ENCODE measurements at places on chromosomes 7 and 10.
A peak's percentile ranks its signal among the peaks of the same experiment; 100 is the strongest.

GRCh38 chr10:63204667-63205391 is 71.7 kb downstream of the NRBF2 start:
- no peak for DNase-seq

- no peak for DNase-seq
These were observed 134.8 kb downstream of the INHBA start for GRCh38 chr7:41568135-41568534.

GRCh38 chr7:140873434-140873833 is 51.3 kb downstream of the BRAF start:
- DNase-seq, result no peak

GRCh38 chr7:85516675-85517074 is 329.8 kb upstream of the SEMA3D start:
- no peak for DNase-seq

GRCh38 chr10:133336577-133337369 is at the start of gene CALY:
Gene CALY, minus strand, starts transcription at chr10:133336896. Its CDS starts 7,907 bp downstream, at chr10:133328989.
- DNase-seq, result peak; percentile 80

DNA sequence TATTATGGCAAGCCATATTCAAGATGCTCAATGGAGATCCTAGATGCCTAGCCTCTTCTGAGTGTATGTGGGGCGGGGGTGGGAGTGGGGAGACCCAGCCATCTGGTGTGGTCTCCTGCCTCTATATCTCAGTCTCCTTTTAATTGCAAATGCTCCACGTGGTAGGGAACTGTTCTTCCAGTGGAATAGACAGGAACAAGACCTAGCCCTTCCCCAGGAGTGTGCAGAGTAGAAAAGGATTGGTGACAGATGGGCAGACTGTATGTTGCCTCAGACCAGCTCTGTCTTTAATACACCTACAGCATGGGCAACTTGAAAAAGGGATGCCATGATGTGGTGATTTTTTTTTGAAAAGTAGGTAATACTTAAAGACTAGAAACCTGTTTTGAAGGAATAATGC is 12.6 kb downstream of the CYP3A5 start:
- no peak for DNase-seq

- no peak for DNase-seq
These were observed 10.2 kb downstream of the LMTK2 start for GRCh38 chr7:98116656-98117461.

DNA sequence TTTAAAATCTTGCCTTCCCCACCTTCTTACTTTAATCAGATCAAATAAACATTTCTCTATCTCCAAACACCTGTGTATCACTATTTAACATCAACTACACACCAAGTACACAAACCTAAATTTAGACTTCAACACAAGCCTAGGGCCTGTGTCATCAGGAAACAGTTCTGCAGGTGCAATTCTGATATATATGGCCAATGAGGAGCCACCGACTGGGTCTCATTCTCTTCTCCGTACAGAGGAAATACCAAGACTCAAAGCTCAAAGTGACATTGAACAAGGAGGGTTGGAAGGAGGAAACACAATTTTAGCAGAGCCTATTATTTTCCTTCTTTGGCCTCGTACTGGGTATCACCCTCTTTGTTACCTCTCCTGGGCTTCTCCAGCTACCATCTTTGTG is 152.6 kb upstream of the PRR15 start:
- no peak for DNase-seq

GRCh38 chr7:86908948-86909347 is 150.5 kb downstream of the ELAPOR2 start:
- no peak for DNase-seq

DNA sequence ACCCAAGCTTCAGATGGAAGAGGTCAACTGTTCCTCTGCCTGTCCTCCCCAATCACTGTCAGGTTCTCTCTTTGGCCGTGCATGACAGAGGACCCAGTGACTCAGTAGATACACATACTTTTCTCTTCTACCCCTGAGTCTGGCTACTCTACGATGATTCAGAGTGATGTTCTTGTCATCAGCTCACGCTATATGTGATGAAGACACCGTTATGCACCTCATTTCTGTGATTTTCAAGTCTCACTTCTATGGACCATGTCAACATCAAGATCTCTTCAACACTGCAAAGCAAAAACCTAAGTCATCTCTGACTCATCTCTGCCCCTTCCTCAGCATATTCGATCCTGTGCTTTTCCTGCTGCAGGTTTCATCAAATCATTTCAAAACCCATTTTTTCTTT is 76.6 kb upstream of the DGKI start:
- DNase-seq, result no peak

DNA sequence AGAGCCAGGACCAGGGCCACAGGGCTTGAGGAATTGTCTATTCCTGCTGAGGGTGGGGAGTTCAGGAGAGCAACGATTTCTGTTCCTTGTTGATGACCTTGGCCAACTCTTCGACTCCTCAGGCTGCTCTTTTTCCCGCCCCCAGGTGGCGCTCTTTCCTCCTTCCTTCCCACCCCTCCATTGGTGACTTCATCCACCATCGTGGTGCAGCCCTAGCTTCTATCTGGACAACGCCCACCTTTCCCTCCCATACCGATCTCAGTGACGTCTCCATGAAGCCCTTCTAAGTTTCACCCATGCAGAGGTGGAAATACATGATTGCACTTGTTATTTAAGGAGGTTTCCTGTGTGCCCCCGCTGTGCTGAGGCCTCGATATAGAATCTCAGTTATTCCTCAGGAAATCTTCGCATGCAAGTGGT is 22.1 kb upstream of the CARD11 start:
- DNase-seq, result peak; percentile 83

GRCh38 chr7:1238450-1238882 is 5.8 kb downstream of the UNCX start:
- no peak for DNase-seq

- no peak for DNase-seq
These were observed 114.9 kb upstream of the PTN start for GRCh38 chr7:137458399-137458798.

DNA sequence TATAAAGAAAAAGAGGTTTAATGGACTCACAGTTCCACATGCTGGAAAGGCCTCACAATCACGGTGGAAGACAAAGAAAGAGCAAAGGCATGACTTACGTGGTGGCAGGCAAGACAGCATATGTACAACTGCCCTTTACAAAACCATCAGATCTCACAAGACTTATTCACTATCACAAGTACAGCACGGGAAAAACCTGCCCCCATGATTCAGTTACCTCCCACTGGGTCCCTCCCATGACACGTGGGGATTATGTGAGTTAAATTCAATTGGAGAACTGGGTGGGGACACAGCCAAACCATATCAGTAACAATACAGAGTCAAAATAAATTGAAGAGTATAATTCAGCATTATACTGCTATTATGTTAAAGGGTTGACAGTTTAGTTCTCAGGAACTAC is 37.8 kb downstream of the RNLS start:
- DNase-seq, result no peak

DNA sequence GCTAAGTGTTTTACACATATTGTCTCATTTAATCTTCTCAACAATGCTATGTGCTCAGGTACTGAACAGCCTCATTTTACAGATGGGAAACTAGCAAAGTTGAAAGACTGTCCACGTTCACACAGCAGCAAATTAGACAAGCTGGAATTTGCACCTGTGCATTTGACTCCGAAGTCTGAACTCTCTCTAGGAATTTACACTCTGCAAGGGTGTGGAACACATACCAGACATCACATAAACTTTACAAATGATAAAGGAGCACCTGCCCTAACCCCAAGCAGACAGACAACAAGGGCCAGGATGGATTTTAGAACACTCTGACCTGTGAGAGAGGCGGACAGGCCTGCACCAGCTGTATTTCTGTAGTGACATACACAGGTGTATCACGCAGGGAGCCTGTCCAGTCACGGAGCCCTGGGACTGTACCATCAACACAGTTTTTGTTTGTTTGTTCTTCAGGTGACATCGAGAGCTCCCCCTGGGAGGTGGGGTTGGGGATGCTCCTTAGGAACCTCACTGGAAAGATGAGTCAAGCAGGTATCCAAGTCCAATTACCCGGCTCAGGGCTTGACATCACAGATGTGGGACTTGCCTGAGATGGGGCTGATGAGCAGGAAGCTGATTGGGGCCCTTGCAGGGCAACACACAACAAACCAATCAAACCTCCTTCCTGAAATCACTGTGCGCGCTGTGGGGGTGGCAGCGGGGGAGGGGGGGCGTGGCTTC is 31.0 kb downstream of the MKI67 start:
- peak; percentile 59 for DNase-seq

- peak; percentile 75 for DNase-seq
These were observed 1.3 kb downstream of the HOXA7 start for GRCh38 chr7:27154901-27155815.

DNA sequence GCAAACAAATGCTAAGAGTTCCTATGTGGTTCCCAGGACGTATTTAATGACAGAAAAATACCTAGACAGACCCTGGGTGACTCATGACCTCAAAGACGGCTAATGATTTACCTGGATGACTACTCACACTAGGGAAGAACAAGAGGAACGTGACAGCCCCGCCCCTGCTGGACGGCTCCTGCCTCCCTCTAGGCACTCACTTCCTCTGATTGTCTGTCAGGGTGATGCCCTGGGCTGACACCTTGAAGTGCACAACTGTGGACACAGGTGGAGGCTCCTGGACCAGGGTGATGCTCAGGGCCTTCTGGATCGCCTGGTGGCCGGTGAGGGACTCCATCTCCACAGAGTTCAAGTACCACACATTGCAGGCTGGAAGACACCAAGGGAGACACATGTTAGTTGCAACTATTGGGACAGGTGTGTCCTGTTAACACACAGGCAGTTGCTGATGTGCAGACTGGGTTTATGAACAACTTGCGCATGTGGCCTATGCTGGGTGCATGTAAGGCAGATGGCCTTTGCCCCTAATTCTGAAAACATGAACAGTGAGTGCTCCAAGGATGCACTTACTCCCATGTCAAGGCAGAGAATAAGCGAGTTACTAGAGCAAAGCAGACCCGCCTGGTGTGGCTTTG is 298.3 kb downstream of the TNS3 start:
- no peak for DNase-seq

DNA sequence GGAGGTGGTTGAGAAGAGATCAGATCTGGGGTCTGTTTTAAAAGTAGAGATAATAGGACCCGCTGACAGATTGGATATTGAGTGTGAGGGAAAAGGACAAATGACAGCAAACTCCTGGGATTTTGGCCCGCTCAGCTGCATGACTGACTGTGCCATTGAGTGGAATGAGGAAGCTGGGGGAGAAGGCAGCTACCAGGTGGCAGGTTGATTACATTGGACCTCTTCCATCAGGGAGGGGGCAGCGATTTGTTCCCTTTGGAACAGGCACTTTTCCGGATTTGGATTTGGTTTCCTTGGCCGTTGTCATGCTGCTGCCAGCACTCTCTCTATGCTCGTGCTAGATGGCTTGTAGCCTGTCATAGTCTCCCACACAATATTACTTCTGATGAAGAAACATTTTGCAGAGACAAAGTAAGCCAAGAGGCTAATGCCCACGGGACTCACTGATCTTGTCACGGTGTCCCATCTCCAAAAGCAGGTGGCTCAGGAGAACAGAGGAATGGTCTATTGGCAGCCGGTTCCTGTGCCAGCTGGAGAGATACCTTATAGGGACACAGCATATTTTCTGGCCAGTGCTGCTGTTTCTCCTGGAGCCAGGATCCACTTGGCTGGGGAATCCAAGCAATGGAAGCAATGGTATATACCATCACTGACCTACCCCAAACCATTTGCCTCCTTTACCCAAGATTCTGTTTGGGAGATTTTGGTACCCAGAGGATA is 69.1 kb upstream of the WAC start:
- no peak for DNase-seq

DNA sequence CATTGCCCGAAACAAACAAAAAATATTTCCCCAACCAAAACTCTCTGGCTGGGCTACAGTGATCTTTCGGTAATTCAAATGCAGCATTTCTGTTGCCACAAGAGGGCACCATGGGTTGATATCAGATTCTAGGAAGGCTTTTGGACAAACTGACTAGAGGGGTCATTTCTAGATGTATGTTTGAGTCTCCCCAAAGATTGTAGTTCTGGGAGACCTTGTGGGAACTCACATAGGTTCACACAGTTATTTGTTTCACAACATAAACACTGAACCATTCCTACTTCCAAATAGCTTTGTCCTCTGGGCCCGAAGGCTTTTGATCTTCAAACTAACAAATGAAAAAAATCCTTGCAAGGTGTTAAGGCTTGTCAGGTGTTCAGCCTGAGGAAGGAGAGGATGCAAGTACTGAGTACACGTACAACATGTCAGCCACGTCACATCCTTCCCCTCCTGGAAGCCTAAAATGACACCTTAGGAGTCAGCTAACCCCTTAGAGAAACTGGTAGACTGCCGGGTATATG is 37.0 kb upstream of the IL15RA start:
- DNase-seq, result no peak

DNA sequence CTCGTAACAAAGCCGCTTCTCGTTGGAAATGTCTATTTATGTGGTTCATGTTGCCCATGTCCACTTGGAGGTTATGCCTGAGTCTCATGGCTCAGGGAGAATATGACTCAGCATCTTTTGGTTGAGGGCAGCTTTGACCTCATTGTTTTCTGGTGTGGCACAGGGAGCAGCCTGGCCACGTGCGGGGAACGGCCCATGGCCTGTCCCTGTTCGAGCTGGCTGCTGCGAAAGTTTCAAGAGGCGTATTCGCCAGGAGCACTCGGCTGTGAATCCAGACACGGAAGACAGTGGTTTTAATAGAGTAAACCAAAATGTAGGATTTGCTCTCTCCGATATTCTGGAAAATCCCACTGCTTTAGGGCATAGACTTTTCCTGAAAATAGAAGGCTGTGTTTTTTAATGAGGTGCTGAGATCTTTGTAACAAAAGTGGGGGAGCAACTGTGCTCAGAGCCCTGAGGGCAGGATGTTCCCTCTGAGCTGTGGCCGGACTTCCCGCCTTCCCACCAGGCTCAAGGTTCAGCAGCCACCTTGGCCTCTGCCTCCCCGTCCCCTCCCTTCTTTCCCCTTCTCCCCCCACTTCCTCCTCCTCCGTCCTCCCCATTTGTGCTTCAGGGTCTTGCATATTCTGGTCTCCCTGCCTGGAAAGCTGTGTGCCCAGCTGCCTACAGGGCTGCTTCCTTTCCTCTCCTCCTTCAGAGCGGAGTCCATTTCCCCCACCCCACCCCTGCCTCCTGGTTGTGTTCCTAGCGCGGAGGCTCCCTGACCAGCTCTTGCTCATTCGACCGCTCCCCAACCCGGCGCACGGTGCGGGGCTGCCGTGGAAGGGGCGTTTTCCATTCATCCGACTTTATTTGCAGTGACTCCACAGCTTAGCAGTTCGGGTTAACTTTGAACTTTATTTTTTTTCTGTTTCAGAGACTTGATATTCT is 642.0 kb downstream of the SDK1 start:
- DNase-seq, result no peak

GRCh38 chr10:105761576-105762260 is 1120.6 kb downstream of the SORCS3 start:
- DNase-seq, result no peak

DNA sequence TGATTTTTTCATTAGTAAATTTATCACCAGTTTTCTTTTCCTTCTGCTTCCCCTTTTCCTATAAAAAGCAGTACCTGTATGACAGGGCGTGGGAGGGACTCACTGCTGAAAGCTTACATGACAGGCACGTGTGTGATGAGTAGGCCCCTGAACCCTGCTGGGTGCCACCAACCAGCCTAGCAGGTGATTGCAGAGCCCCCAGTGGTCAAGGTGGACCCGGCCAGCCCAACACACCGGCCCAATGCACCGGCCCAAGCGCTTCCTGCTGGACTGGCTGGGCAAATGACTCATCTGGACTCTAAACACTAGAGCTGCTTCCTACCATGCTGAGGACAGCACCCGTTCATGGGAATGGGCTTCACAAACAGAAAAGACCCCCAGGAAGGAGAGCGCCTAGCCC is 89.8 kb upstream of the TMEM72 start:
- no peak for DNase-seq

- DNase-seq, result no peak
These were observed 45.8 kb downstream of the EEPD1 start for GRCh38 chr7:36198854-36199266.
